ENCODE measurements at places on chromosomes 16 and 17. TPM values are rescaled to one million over a fixed set of nuclear protein-coding genes. Genes with fewer than 3 reads are reported as not detected.

- no peak for DNase-seq
Measured at GRCh38 chr17:19364699-19365498, 2.4 kb upstream of the B9D1 start.

DNA sequence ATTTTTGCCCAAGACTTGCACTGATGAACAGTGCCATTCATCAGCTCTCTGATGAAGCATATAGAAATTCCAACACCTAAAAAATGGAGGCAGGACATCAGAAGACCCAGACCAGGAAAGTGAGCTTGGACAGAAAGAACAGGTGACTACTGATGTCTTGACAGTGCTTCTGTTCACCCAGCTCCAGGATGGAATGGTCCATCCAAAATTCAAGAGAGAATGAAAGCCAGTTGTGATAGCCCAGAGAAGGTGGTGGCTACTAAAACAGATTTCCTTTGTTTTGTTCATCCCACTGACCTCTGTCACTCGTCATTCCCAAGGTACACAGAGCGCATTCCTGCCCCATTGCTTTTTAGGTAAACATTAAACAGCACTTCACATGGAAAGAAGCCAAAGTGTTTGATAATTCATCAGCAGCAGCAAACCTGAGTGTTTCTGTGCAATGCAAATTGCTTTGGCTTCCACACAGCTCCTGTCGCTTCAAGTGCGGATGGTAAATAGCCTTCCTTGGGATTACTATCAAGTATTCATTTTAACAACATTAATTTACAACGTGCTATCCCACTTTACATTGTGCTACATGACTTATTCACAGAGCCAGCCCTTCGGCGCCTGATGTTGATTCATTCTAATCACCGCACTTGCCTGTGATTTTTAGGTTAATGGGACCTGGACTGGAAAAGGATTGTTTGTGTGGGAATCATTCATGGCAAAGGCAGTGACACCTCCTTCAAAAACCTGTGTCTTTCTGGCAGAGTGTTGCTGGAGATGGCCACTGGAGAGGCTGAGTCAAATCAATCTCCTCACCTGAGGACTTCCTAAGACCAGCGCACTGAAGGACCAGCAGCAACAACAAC is 65.1 kb upstream of the TOX3 start:
- no peak for DNase-seq

DNA sequence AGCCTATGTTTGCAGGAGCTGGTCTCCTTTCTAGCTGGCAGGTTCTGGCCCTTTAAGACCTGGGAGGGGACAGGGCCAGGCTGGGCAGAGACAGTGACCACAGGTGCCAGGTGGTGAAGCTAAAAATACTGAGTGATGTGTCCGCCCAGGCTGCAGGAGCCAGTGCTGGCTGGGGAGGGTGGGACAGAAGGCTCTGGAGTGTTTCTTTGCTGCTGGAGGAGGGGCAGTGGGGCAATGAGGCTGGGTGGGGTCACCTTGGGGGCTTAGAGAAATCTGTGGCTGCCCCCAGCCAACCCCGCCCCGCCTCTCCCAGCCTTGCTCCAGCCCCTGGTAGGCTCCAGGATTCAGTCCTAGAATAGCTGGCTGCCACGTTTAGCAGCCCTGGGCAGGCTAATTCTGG is 30.4 kb upstream of the SBK1 start:
- peak; percentile 64 for DNase-seq

DNA sequence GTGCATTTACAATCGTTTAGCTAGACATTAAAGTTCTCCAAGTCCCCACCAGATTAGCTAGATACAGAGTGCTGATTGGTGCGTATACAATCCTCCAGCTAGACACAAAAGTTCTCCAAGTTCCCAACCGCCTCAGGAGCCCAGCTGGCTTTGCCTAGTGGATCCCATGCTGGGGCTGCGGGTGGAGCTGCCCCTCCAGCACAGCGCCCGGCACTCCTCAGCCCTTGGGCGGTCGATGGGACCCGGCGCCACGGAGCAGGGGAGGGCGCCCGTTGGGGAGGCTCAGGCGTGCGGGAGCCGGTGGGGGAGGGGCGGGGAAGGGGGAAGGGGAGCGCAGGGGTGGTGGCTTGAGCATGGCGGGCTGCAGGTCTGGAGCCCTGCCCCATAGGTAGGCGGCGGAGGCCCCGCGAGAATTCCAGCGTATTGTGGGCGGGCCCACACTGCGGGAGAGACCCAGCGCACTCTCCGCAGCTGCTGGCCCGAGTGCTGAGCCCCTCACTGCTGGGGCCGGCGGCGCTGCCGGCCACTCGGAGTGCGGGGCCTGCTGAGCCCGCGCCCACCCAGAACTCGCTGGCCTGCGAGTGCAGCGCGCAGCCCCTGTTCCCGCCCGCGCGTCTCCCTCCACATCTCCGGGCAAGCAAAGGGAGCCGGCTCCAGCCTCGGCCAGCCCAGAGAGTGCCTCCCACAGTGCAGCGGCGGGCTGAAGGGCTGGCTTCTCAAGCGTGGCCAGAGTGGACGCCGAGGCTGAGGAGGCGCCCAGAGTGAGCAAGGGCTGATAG is 907.5 kb downstream of the CDH8 start:
- no peak for DNase-seq

Gene KCNJ12
- 8.4 TPM for total RNA-seq

GRCh38 chr16:52921104-52921503 is 131.6 kb downstream of the CHD9NB start:
- DNase-seq: no peak

GRCh38 chr16:89041571-89042481 is 51.8 kb upstream of the ACSF3 start:
- no peak for DNase-seq

Gene NOS2
- total RNA-seq: 0.12 TPM

GRCh38 chr17:59642565-59642964 is 22.9 kb downstream of the CLTC start:
- no peak for DNase-seq

Gene SAMD14
- 3.9 TPM for total RNA-seq

Gene ZNF598
- total RNA-seq: 16.8 TPM

DNA sequence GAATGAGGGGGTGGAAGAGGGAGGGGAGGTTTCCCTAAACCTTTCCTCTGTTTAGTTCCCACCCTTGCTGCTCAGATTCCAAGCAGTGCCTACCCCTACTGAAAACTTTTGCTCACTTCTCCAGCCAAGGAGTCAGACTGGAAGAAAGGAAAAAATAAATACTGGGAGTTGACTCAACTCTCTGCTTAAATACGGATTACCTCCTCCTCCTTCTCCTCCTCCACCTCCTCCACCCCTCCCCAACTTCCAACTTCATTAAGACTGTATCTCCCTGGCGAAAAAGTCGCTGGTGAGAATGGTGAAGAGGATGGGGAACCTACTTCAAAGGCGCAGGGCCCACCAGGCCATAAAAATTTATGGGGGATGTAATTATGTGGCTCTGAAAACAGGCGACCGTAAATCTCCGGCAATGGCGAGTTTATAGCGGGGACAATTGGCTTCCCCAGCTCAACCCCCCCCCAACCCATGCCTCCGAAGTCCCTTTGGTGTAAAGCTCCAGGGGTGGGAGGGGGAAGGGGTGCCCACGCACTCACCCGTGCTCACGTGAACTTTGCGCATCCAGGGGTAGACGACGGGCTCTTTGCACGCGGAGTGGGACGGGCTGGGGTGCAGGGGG is 712 bp downstream of the HOXB4 start:
- DNase-seq: no peak

- DNase-seq: no peak
Measured at GRCh38 chr17:78962345-78962983, 17.3 kb downstream of the LGALS3BP start.

DNA sequence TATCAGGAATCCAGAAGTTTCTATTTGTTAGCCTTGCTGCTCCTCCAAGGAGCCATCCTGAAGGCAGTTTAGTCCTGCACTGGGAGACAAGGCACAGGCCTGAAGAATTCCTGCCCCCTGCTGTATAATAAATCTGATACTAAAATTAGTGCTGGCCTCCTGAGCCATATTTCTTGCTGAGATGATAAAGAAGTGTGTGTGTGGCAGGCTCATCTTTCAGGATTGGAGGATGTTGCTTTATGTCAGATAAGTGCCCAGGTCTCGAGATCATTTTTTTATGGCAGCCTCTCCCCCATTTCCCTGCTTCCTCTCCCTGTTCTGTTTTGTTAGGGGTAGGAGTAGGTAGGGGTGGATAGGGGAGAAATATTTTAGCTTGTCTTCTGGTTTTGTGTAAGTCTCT is 26.0 kb downstream of the MSI2 start:
- DNase-seq: no peak

Data from heart left ventricle (tissue), 16 donors.